ENCODE measurements at places on chromosomes 13 and 19.

DNA sequence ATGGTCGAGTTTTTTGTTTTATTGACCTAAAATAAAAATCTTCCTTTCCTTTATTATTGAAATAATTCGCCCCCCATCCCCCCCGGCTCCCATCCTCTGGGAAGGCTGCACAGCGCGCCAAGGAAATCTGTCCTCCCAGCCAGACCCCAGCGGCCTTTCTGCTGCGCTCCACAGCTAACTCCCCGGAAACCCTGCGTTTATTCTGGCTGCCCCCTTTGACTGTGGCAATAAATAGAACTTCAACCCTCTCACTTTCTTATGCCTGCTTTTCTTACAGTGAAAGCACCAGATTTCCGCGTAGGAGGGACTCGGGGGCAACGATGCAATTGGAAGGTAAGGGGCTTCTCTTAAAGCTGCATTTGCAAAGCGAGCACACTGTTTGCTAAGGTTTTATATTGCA, 9.7 kb upstream of the C19orf12 start:
- no peak for DNase-seq

- DNase-seq, result no peak
Measured at GRCh38 chr19:45819769-45820168, 4.7 kb upstream of the RSPH6A start.

GRCh38 chr13:38090913-38091312, 221.3 kb upstream of the TRPC4 start:
- no peak for DNase-seq

DNA sequence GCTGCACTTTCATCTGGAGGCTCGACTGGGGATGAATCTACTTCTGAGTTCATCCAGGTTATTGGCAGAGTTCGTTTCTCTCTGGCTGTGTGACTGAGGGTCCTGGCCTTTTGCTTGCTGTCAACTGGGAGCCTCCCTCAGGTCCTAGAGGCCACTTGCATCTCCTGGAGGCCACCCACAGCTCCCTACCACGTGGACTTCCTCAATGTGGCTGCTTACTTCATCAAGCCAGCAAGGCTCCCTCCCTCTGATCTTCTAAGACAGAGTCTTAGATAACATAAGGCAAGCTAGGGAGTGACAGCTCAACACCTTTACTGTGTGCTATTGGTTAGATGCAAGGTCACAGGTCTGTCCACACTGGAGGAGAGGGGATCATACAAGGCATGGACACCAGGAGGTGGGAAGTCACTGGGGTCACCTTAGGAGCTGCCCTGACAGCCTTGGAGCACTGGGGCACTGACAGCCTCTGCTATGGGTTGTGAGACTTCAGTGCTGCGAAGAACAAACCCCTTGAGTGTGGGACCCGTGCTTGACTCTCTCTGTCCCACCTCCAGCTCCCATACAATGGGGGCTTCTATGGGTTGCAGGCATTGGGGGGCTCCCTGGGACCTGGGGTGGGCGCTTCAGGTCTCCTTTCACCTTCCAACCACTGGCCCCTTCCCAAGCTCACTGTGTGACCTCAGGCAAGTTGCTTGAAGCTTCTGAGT, 5.3 kb downstream of the FAM187B start:
- DNase-seq, result no peak

Data from iris pigment epithelial cell (primary cell).